ENCODE measurements at places on chromosomes 5 and 9.

- no peak for DNase-seq
Observed at GRCh38 chr5:91373006-91373405, 10.1 kb downstream of the ARRDC3 start.

- no peak for DNase-seq
Observed at GRCh38 chr5:176812269-176813259, 2.2 kb downstream of the UNC5A start.

GRCh38 chr9:86253577-86253976 is 5.9 kb downstream of the C9orf153 start:
- DNase-seq: no peak

DNA sequence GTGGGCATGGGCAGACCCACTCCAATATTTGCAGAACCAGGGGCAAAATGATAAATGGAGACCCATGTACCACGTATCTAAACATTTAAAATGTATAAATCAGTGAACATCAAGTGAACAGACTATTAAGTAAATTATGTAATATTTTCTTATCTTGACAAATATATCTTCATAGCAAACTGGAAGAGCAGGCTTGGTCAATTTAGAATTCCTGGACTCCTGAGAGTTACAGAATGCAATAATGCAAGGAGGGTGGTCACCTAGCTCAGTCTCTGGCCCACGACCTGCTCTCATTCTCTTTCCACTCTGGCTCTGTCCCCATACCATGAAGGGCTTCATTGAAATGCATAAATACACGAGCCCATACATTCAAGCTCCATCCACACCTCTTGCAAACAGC is 398.0 kb downstream of the ENC1 start:
- DNase-seq: no peak

DNA sequence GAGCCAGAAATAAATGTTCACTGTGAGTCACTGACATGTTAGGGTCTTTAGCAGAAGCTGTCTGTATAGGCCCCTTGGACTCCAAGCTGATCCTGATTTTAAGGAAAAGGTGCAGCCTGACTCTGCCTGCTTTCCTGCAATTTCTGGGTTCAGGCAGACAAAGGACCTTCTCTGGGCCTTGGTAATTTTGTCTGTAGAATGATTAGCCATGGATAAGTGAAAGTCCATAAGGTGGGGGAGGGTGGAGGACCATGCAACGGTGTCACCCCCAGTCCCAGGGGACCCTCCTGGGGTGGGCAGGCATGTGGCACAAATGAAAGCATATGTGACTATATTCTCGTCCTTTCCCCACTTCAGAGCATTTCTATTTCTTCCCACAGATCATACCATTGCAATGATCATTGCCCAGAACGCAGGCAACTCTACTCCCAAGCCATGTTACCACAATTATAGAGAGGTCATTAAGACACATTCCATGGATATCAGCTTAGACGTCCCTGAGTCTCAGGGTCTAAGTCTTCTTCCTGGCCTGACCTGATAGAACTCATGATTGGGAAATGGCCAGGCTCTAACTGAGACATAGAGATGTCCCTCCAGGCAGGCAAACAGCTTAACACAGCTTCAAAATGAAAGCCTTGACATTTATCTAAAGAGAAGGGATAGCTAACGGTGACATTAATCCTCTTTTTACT is 157.9 kb upstream of the ALDH1B1 start:
- DNase-seq: no peak

- no peak for DNase-seq
Observed at GRCh38 chr5:35502206-35502605, 115.5 kb upstream of the SPEF2 start.

DNA sequence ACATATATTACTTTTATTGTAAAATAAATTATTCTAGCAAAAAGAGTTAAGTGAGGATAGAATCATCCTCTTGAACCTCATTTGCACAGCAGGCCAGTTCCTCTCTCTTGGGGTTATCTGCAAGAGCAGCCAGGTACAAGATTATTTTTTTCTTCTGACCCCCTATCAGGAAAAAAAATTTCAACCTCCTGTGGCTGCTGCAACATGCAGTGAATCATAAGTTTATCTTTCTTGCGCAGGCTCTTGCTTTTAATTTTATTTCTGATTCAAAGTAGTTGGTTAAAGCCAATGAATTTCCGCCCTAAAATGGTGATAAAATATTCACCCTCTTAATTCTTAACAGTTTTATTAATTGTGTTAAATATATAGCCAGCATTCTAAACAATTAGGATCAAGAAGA is 69.7 kb upstream of the PPP3R2 start:
- no peak for DNase-seq
